Activated CD8-positive, alpha-beta T cell treated with anti-CD3 and anti-CD28 coated beads for 36 hours (primary cell): ENCODE measurements at places on chromosomes 6 and 20.

- DNase-seq, result no peak
Observed at GRCh38 chr20:37492945-37493344, 28.1 kb upstream of the NNAT start.

GRCh38 chr6:1018041-1018440 is 293.9 kb upstream of the FOXQ1 start:
- DNase-seq, result no peak

DNA sequence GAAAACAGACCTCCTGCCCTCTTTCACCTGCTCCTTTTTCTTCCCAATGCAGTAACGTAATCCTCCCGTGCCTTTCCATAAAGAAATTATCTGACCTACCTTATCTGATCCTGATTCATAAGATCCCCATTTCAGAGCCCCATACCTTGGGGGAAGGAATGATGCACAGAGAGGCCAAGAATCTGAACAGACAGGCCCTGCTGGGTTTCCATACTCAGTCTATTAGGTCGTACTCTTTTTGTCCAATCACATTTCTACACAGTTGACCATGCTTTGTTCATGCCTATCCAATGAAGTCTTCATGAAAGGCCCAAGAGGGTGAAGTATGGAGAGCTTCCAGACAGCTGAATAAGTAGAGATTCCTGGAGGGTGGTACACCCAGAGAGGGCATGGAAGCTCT is 25.3 kb downstream of the SRPK1 start:
- no peak for DNase-seq

DNA sequence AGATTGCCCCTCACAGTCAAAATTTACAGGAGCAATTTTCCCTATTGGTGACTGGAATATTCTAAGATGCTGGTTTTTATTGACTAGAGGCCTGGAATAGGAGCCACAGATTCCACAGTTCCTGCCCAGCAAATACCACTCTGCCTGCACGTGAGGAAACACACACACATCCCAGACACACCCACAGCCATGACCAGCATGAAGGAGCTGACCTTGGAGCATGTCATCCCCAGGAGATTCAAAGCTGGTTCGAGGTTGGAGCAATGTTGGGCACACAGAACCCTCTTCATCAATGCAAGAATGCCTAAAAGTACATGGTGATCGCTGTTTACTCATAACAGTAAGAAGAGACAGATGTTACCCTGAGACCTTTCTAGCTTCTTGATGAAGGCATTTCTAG is 244.6 kb upstream of the FOXQ1 start:
- DNase-seq, result no peak

- DNase-seq, result peak; percentile 92
Observed at GRCh38 chr6:79777713-79778579, 146.8 kb downstream of the SH3BGRL2 start.

DNA sequence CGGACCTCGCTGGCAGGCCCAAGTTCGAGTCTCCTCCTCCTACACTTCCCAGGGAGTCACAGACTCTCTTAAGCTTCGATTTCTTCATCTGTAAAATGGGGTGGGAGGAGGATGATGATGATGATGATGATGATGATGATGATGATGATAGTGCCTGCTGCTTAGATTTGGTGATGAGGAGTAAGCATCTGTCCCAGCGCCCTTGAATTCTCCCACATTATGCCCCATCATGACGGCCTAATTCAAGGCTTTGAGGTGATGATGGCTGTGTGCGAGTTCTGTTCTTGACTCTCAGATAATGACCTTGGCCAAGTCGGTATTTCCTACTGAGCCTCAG is 487 bp upstream of the KIAA1755 start:
- DNase-seq, result no peak

- DNase-seq, result no peak
Observed at GRCh38 chr20:15889061-15889460, 684.2 kb downstream of the KIF16B start.

GRCh38 chr6:114312931-114313330 is 29.9 kb downstream of the HS3ST5 start:
- no peak for DNase-seq

- DNase-seq, result peak; percentile 50
Observed at GRCh38 chr6:33620158-33620855, 815 bp upstream of the ITPR3 start.

DNA sequence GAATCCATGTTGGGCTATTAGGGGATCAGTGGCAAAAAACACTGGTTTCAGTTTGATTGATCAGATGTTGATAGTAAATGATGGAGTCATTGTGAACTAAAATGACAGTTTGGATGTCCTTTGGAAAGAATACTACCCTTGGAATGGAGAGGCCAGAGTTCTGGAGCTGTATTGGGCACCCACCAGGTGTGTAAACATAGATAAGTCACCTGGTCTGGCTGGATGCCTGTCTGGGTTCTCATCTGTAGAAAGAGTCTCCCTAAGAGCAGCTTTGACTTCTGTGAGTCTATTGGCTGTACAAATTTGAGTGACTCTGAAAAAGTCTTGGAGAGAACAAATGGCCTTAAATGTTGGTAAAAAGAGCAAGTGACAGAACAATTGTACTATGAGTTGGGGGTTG is 115.0 kb downstream of the SCP2D1 start:
- DNase-seq, result no peak

GRCh38 chr6:85403331-85404015 is 46.4 kb upstream of the NT5E start:
- no peak for DNase-seq

DNA sequence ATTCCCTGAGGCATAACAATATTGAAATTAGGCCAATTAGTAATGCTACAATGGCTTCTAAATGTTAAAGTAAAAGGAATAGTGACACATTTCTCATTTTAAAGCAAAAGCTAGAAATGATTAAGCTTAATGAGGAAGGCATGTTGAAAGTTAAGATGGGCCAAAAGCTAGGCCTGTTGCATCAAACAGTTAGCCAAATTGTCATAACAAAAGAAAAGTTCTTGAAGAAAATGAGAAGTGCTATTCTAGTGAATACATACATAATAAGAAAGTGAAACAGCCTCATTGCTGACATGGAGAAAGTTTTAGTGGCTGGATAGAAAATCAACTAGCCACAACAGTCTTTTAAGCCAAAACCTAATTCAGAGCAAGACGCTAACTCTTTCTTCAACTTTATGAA is 12.9 kb downstream of the OR2A4 start:
- peak; percentile 7 for DNase-seq

DNA sequence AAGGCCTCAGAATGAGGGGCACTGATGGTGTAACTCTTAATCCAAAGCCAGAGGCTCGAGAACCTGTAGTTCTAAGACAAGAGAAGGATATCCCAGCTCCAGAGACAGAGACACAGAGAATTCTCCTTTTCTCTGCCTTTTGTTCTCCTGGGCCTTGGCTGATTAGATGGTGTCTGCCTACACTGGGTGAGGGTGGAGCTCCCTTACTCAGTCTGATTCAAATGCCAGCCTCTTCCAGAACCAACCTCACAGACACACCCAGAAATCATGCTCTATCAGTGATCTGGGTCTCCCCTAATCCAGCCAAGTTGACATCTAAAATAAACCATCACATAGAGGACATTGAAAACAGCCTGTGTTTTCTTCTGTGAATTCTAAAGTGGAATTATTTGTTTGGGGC is 68.0 kb upstream of the SMIM28 start:
- no peak for DNase-seq

GRCh38 chr6:35487658-35488516 is 9.0 kb downstream of the TEAD3 start:
- DNase-seq, result no peak

GRCh38 chr6:6783721-6784120 is 195.2 kb downstream of the LY86 start:
- no peak for DNase-seq

DNA sequence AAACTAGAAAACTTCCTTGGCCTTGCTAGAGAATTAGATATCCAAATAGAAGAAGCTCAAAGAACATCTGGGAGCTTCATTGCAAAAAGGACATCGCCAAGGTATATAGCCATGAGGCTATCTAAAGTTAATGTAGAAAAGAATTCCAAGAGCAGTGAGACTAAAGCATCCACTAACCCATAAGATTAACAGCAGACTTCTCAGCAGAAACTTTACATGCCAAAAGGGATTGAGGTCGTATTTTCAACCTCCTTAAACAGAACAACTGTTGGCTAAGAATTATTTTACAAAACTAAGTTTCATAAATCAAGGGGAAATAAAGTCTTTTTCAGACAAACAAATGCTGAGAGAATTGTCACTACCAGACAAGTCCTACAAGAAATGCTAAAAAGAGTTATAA is 149.1 kb upstream of the COL21A1 start:
- DNase-seq, result no peak

GRCh38 chr6:46057792-46058191 is 42.1 kb upstream of the CLIC5 start:
- no peak for DNase-seq

DNA sequence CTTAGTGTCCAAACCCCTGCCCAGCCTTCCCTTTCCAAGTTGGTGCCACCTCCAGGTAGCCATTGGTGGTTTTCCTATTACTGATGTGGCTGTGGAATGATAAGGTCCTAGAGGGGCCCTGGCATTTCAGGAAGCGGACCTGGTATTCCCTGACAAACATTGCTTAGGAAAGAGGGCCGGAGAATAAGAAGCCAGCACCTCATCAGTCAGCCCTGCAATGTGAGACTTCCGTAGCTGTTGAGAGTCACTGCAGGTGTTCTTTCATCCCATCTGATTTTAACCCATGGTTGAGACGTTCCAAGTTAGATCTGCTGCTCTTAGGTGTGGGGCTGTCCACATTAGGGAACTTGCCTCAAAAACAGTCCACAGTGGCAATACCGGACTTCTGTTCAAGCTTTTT is 14.8 kb upstream of the NPEPL1 start:
- DNase-seq, result no peak

- DNase-seq, result no peak
Observed at GRCh38 chr6:156461647-156462046, 315.5 kb upstream of the ARID1B start.

- DNase-seq, result no peak
Observed at GRCh38 chr20:6164421-6165341, 41.9 kb upstream of the FERMT1 start.

GRCh38 chr6:168097221-168097620 is 18.2 kb upstream of the FRMD1 start:
- DNase-seq, result no peak

DNA sequence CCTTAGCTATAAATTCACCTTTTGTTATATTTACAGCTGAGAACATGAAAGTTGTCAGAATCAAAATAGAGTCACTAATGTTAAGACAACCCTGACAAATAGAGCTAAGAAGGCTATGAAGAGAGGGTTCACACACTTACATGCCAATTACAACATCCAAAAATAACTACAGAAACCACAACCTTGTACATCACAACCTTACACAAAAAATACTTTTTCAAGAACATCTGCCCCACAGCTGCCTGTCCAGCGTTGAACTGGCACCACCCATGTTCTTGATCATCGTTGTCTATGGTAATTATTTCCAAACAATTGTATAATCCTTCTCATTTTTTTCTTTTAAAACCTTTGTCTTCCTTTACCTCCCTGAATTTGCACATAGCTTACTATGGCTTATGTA is 231.2 kb upstream of the FKBP1C start:
- DNase-seq, result no peak

GRCh38 chr6:29477923-29478450 is 9.8 kb downstream of the MAS1L start:
- DNase-seq, result no peak

GRCh38 chr20:35004051-35004725 is 48.5 kb downstream of the MYH7B start:
- DNase-seq, result no peak

GRCh38 chr20:58017231-58017969 is 211.1 kb downstream of the ANKRD60 start:
- no peak for DNase-seq

- no peak for DNase-seq
Observed at GRCh38 chr20:24684956-24685691, 215.7 kb downstream of the SYNDIG1 start.

- no peak for DNase-seq
Observed at GRCh38 chr6:98838032-98838431, 3.7 kb downstream of the POU3F2 start.
